Stimulated activated CD4-positive, alpha-beta T cell treated with anti-CD3 and anti-CD28 coated beads, Interleukin-1b, Interleukin-23, amount 100 ng/mL, for 4 hours (primary cell): ENCODE measurements at places on chromosomes 16 and 17.

GRCh38 chr16:22216191-22216831 lies 10.2 kb downstream of the EEF2K start:
- no peak for DNase-seq

DNA sequence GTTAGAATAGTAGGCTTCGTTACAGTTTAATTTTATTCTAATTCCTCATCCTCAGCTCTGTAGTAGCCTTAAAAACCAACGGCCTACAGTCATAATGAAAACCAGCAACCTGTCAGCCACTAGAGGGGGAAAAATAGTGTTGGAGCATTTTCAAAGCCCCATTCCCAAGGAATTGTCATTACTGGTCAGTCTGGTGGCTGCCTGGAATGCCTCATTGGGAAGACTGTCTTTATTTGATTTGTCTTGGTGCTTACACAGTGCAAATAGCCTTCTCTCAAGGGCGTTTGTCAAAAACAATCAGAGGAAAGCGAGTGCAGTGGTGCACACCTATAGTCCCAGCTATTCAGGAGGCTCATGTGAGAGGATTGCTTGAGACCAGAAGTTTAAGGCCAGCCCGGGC lies 4.7 kb downstream of the LPCAT2 start:
- no peak for DNase-seq

- no peak for DNase-seq
Measured at GRCh38 chr16:21208446-21209230, 2.7 kb downstream of the ZP2 start.

- no peak for DNase-seq
Measured at GRCh38 chr16:11211061-11211976, 44.7 kb downstream of the SOCS1 start.

DNA sequence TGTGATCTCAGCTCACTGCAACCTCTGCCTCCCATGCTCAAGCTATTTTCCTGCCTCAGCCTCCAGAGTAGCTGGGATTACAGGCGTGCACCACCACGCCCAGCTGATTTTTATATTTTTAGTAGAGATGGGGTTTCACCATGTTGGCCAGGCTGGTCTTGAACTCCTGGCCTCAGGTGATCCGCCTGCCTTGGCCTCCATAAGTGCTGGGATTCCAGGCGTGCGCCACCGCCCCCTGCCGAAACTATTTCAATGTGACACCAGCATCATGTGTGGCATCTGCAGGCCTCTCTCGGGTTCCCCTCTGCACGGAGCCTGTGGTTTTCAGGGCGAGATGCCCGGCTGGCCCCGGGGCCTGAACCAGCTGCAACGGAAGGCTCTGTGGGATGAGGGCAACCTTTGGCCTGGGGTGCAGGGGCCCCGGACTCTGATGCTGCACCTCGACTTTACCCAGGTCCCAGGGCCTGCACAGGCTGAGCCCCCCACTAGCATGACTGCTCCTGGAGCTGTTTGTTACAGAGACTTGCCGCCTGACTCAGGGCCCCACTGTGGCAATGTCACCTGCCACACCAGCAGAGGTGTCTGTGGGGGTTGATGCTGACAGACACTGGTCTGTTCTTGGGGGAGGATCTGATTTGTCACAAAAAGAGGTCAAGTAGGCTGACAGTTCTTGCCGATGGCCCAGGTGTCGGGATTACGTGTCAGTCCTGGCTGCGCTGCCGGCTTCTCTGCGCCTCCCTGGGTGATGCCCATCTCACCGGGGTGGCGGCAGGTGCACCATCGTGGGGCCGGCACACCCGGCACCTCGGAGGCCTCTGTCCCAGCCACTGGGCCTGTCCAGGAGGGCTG lies 8.6 kb upstream of the TEX19 start:
- DNase-seq, result peak; percentile 31

DNA sequence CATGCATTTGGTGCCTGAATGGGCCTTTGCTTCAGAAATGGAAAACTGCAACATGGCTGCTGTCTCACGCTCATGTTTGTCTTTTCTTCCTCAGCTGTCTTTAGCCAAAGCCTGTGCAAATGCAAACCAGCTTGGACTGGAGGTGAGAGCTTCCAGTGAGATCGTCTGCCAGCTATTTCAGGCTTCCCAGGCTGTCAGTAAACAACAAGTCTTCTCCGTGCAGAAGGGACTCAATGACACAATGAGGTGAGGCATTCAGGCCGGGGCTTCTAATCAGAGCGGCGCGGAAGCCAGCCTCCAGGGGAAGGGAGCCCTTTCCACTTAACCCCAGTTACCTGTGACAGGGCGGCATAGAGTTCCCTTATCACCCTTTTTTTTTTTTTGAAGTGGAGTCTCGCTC lies 14.3 kb downstream of the CCNF start:
- no peak for DNase-seq

DNA sequence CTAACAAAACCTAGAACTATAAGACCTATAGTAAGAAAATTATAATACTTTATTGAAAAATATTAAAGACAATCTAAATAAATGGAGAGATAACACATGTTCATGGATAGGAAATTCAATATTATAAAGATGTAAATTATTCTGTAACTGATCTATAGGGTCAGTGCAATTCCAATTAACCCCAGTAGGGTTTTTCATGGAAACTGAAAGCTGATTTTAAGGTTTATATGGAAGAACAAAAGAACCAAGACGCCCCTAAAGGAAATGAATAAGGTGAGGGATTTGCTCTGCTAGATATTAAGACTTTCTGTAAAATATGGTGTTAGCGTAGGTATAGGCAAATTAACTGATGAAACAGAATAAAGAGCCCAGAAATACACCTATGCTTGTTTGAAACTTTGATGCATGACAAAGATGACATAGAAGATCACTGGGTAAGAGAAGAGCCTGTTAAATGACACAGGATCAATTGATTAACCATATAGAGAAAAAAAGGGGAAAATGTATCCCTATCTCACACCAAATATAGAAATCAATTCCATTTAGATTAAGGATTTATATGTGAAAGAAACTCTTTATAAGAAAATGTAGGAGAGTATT lies 3.0 kb downstream of the ICAM2 start:
- DNase-seq, result no peak

- peak; percentile 36 for DNase-seq
Measured at GRCh38 chr17:83083368-83084201, 4.2 kb downstream of the METRNL start.

GRCh38 chr16:56606071-56606475 lies 2.3 kb upstream of the MT2A start:
- DNase-seq, result no peak

GRCh38 chr16:50842589-50842988 lies 100.7 kb downstream of the CYLD start:
- no peak for DNase-seq

- no peak for DNase-seq
Measured at GRCh38 chr17:45127207-45127547, 5.1 kb downstream of the PLCD3 start.

- peak; percentile 80 for DNase-seq
Measured at GRCh38 chr17:74957935-74958740, 14.4 kb downstream of the HID1 start.

- no peak for DNase-seq
Measured at GRCh38 chr17:81393684-81394376, 1.4 kb upstream of the BAHCC1 start.

- DNase-seq, result no peak
Measured at GRCh38 chr17:4147751-4148310, 4.8 kb downstream of the CYB5D2 start.

DNA sequence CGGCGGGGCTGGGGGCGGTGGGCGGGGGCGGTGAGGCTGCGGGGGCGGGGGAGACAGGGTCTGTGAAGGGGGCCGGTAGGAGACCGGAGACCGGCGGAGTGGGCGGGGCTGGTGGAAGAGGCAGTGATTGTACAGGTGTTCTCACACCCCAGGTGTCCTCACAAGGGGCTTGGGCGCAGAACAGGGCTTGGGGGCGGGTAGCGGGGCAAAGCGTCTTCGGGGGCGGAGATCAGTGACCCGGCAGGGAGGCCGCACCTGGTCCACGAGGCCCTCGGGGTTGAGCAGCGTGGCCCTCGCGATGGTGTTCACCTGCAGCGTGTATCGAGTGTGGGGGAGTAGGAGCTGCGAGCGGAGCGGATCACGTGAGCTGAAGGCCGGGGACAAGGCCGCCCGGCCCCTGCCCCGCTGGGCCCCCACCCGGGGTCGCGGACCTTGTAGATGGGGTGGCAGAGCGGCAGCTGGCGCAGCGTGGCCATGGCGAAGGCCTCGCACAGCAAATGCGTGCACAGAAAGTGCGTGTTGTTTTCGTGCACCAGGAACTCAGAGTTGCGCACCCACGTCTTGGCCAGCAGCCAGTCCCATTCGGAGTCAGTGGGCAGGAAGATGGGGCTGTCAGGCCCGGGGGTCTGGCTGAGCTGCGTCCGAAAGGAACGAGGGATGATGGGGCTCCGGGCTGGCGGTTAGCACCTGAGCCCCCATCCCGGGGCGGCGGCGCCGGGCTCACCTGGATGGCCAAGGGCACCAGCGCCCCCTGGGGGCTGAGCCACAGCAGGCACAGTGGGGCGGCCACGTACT lies 8.5 kb downstream of the ALOXE3 start:
- peak; percentile 75 for DNase-seq

DNA sequence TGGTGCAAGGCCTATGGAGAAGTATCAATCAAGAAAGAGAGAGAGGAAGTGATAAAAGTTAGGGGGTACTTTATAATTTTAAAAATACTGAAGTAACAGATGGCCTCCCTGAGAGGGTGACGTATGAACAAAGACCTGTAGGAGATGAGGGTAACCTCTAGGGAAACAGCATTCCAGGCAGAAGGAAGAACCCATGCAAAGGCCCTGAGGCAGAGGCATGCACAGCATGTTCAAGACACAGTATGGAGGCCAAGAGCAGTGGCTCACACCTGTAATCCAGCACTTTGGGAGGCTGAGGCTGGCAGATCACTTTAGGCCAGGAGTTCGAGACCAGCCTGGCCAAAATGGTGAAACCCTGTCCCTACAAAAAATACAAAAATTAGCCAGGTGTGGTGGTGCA lies 192.6 kb upstream of the AXIN2 start:
- DNase-seq, result no peak

GRCh38 chr16:47342055-47342454 lies 118.8 kb downstream of the ITFG1 start:
- no peak for DNase-seq

GRCh38 chr17:28317099-28317965 lies 1.7 kb upstream of the TMEM97 start:
- no peak for DNase-seq

DNA sequence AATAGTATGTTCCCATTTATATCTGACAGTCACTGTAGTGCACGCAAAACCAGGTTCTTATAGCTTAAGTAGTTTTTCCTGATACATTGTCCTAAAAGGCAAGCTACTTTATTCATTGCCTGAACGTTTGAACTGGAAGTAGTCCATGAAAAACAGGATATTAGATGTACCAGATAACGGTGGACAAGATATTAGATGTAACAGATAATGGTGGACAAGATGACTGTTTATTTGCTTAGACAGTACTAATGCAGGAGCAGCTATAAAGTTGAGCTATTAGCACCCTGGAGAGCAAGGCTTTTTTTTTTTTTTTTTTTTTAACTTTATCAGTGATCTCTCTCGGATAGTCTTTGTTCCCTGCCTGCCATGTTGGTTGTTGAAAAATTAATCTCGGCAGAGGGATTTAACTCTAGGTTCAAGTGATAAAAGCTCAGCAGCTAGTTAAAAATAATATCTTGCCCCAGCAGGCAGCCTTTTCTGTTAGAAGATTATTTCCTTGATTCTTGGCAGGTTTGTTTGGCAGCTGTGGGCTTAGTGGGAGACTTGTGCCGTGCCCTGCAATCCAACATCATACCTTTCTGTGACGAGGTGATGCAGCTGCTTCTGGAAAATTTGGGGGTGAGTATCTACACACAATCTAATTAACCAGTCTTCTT lies 17.3 kb upstream of the TBKBP1 start:
- no peak for DNase-seq

GRCh38 chr16:67364600-67365235 lies 28.6 kb downstream of the TPPP3 start:
- no peak for DNase-seq

GRCh38 chr17:79065105-79065670 lies 9.4 kb upstream of the ENGASE start:
- peak; percentile 59 for DNase-seq

DNA sequence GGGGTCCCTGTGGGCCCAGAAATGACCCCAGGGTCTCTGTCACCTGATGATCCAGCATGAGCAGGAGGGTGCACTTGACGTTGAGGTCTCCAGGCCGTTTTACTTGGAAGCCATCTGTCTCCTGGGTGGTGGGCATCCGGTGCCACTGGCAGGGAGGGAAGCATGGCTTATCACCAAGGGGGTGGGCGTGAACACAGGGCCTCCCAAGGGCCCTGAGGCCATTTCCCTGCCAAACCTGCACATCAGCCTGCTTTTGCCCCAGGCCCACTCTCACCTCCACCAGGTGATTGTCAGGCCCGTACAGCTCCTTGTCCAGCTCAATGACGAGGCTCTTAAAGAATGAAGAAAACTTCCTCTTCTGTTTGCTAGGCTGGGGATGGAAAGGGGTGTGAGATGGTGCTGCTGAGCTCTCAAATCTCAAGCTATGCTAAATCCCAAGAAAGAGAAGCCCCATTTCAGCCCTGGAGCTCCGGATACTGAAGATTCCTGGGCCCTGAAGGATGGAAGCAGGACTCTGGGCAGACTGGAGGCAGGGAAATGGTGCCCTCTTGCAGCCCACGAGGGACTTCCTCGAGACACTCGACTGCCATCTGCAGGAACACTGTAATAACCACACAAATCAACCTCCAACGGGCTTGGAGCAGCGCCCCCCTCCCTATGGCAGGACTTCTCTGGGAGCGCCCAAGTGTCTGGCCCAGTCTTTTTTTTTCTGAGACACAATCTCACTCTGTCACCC lies 7.1 kb upstream of the FTSJ3 start:
- DNase-seq, result no peak

- no peak for DNase-seq
Measured at GRCh38 chr16:685967-686366, 1.8 kb upstream of the JMJD8 start.

- no peak for DNase-seq
Measured at GRCh38 chr16:86243123-86243473, 267.2 kb upstream of the FOXF1 start.

- no peak for DNase-seq
Measured at GRCh38 chr17:7634384-7634783, 4.4 kb downstream of the SHBG start.

DNA sequence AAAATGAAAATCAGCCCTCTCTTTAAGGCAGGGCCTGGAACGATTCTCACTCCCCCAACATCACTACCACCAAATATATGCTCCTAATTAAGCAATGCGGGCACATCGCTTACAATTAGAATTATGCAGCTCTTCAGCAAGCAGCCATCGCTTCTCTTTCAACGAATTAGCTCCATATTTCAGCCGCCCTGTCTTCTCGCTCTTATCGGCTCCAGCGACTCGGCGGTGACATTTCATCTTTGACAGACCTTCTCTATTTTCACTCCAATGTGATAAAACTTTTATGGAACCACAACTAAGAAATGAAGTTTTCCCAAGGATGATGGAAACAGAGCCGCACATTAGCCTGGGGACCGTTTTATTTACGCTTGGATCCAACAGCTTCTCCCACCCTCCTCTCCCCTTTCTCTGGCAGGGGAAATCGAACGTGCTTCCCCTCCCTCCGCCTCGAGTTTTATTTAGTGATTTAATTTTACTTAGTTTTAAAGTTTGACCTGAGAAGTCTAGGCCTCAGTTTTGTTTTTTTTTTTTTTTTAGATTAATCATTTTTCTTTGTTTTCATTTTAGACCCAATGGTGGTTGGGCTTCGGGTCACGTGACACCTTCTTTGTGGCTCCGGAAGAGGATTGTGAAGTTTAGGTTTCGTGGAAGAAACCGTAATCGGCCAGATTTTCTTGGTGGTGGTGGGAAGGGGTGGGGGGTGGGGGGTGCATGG lies 3.1 kb upstream of the HOXB2 start:
- DNase-seq, result no peak
